Activated CD8-positive, alpha-beta memory T cell treated with anti-CD3 and anti-CD28 coated beads for 48 hours (primary cell): ENCODE measurements at places on chromosomes 3 and 15.

DNA sequence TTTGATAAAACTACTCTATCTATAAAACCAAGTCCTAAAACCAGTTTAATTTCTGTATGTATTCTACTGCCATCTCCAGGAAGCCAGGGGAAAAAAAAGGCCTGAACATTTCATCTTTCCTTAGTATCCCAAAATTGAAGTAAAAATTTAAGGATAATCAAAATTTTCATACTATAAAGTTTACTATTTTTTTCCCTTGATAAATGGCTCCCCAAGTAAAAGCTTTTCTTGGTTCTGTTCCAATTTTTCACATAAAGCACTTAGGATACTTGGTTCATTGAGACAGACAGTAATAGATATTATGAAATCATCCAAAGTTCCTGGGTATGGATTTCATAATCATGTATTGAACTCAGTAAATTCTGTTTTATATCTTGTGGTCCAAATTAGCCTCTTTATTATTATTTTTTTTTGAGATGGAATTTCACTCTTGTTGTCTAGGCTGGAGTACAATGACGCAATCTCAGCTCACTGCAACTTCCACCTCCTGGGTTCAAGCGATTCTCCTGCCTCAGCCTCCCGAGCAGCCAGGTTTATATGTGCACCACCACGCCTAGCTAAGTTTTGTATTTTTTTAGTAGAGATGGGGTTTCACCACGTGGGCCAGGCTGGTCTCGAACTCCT is 34.5 kb downstream of the ICE2 start:
- DNase-seq = no peak

DNA sequence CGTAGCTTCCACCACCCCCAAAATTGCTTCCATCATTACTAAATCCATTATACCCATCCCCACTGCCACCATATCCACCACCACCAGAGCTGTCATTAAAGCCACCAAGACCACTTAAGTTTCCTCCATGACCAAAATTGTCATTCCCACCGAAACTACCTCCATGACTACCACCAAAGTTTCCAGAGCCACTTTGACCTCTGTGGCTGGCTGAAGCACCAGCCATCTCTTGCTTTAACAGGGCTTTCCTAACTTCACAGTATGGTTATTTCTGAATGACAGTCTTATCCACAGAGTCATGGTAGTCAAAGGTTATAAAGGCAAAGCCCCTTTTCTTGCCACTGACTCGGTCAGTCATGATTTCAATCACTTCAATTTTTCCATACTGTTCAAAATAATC is 24.3 kb upstream of the DENND4A start:
- no peak for DNase-seq

GRCh38 chr15:74133694-74134386 is 3.5 kb downstream of the ISLR2 start:
- DNase-seq = no peak

- DNase-seq = no peak
These were observed 109.7 kb downstream of the MFSD1 start for GRCh38 chr3:158911586-158911985.

DNA sequence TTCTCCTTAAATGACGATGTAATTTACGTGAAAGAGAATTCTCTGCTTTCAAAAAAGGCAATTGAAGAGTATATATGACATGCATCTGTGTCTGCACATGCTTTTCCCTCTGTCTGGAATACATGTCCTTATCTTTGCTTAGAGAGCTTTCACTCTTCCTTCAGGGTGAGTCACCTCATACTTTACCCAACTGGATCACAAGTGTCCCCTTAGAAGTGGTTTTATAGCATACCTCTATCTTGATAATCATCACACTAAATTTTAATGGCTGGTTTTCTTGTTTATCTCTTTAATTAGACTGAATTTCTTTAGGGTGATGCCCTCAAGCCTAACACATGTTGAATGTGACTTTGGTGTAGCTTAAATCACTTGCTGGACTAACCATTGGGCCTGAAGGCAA is 178.9 kb downstream of the SV2B start:
- no peak for DNase-seq

DNA sequence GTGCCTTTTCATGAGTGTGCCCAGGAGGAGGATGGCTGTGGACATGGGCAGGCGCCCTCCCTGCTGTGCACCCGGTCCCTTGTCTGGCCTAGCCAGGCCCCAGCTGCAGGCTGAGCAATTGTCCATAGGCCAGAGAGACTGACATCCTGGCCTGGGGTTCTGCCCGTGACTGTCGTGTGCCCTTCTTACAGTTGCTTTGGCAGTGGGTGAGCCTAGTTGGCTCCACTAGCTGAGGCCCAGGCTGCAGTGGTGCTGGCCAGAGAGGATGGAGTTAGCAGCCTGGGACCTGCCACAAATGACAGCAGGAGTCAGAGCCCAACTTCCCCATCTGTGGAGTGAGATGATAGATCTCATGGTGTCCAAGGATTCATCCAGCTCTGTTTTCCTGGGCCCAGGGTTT is 9.0 kb upstream of the CHRNB4 start:
- DNase-seq = no peak

DNA sequence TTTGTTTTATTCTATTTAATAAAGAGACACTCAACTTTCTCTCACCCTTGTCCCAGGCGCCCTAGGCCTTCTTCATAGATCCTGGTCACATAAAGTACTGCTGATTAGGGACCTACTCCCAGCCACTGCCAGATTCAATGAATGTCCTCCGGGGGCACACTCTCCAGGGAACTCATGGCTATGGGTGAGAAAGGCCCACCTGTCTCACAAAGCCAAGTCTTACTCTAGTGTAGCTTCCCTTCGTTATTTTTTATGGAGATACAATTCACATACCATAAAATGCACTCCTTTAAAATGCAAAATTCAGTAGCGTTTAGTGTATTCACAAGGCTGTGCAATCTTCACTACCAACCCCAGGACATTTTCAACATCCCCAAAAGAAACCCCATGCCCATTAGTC is 87.8 kb downstream of the ADCY5 start:
- DNase-seq = no peak

GRCh38 chr3:186653080-186653707 is 12.6 kb upstream of the HRG start:
- DNase-seq = no peak

DNA sequence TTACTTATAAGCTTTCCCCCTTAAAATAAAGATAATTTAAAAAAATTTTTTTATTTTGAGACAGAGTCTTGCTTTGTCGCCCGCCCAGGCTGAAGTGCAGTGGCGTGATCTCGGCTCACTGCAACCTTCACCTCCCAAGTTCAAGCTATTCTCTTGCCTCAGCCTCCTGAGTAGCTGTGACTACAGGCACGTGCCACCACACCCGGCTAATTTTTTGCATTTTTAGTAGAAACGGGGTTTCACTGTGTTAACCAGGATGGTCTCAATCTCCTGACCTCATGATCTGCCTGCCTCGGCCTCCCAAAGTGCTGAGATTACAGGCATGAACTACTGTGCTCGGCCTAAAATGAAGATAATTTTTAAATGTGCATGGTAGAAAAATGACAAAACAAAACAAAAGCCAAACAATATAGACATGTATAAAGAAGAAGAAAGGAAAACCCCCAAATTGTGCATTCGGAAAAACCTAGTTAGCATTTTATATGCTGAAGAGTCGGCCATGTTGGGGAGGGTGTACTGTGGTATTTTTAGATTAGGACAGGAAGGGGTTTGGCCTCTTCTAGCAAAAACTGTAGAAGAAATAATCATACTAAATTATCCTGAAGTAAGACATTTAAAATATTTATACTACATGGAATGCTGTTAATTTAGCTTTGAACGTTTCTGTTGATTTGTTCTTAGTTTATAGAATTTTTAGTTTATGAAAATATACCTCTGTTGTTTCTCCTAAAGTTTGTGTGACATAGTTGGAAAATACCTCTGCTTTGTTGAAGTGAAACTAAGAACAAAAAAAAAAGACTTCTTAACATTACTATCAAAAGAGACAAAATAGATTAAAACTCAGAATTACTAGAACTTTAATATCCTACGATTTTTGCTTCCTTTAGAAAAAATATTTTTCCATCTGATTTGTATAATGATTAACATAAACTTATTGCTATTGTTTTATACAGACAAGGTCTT is 7.4 kb downstream of the APPL1 start:
- DNase-seq = no peak

DNA sequence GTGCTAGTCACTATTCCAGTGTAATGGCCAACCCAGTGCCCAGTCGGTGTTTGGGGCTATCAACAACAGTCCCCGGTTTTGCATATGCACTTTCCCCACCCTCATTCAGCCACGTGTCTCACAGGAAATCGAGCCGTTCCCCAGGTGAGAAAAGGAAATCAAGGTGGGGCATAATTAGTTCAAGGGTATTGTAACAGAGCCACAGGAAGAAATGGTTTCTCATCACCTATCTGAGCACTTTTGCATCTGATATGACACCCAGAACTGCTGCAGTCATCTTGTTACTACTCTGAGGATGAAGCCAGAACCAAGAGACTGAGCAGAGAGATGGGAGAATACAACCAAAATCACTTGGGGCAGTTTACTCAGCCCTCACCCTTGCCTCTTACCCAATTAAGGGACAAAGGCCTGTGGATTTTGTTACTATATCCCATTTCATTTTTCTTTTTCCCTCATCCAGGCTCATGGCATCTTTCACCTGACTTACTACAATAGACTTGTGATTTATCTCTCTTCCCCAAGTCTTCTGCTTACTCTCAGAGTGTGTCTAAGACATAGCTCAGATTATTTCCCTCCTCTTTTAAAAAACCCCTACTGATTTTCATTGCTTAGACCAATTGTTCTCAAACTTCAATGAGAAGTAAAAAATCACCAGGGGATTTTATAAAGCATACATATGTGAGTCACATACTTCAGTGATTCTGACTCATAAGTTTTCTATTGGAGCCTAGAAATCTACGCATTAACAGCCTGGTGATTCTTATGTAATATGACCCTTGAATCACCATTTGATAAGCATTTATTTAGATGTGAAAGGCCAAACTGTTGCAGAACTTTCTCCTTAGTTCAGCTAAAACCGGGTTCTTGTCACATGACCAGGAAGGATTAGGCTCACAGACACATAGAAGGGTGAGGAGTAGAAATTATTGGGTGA is 40.5 kb downstream of the TRAT1 start:
- DNase-seq = no peak

GRCh38 chr15:68638953-68639515 is 60.2 kb downstream of the CORO2B start:
- no peak for DNase-seq

GRCh38 chr3:146732325-146732724 is 127.2 kb upstream of the PLSCR5 start:
- no peak for DNase-seq

- DNase-seq = no peak
These were observed 443.8 kb upstream of the EPHA6 start for GRCh38 chr3:96370637-96371036.

GRCh38 chr3:117761703-117762620 is 1052.4 kb downstream of the TUSC7 start:
- DNase-seq = no peak

DNA sequence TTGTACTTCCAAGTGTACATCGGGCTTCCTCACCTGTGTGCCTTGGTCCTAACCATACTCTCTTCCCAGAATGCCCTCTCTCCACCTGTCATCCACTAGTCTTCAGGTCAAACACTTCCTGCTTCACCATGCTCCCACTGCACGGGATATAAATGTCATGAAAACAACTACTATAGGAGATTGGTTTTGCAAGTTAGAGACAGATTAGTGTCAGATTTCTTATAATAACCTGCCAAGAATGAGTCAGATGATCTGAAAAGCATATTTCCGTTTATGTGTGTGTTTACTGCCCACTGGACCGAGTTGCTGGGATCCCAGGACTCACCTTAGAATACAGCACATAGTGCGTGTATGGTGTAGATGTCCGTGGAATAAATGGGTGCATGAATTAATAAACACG is 21.4 kb downstream of the PLA1A start:
- no peak for DNase-seq

GRCh38 chr3:143207338-143207961 is 87.9 kb downstream of the CHST2 start:
- no peak for DNase-seq

DNA sequence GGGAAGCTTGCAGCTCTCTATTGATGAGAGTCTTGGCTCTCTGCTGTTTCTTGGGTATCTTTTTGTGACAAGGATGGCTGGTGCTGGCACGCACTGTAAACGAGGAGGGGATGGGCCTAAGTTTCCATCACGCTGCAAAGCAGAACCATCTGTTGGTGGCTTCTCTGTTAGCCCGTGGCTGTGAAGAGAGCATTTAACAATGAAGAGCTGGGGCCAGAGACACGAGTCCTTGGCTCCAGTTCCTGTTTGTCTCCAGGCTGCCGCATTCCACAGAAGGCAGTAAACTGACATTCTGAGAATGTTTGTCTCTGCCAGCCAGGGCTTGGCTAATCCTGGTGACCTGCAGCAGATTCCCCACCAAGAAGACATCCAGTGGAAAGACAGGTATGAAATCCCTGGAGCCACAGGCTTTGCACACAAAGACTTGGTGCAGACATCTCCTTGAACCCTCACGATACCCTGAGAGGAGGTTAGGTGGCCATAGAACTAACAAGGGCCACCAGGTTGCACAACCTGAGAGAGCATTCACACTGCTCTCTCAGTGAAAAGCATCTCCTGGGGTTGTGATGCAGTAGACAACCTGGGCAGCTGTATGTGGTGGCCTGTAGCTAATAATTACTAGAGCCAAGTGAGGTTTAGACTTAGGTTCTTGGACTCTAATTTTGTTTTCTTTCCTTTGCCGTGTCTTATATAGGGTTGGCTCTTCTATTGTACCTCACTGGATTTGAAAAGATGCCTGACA is 130.9 kb downstream of the ASB7 start:
- DNase-seq = no peak

DNA sequence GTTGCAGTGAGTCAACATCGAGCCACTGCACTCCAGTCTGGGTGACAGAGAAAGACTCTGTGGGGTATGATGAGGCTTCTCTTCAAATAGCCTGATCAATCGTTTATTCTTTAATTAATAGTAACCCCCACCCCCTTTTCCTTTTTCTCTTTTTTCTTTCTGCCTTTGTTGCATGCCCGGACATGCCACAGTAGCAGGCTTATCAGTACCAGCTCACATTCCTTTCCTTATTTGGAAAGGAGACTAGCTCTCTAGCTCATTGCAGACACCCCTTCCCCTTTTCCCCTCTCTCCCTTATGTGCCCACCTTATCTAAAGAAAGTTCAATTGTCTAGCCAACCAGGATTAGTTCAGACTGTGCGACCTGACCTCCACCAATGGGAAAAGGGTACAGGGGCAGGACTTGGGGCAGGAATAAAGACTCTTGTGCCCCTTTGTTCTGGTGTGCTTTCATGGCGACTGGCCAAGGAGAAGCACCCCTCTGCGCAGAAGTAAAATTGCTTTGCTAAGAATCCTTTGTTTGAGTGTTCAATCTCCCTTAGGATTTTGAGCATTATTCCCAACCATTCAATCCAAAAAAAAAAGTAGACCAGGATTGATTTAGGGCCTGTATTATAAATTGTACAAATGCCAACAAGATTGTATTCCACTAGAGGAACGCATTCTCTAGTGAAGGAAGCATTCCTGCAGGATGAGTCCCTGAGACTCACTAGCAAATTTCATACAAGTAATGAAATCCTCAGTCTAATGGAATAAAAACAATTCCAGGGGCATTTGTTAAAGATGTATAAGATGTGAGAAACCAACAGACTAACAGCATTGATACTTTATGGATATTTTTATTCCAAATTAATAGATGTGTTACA is 95.8 kb upstream of the SNRPN start:
- DNase-seq = no peak
